ENCODE measurements at places on chromosomes 4 and X.

DNA sequence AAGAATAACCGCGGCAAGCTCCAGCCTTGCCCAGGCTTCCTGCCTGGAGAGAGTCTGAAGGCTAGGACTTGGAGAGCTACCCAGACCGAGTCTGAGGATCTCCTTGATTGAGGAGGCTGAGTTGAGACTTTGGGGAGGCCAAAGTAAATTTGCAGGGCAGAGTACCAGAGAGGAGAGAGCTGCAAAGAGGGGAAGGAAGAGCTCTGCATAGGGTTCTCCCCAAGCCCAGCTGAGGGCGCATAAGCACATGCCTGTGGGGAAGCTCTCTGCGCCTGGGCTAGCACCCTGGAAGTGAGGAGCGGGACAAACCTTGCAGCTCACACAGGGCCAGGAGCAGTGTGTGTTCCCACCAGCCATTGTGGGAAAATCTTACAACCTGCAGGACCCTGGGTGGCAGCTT lies 56.1 kb downstream of the FAM193A start:
- DNase-seq: no peak

DNA sequence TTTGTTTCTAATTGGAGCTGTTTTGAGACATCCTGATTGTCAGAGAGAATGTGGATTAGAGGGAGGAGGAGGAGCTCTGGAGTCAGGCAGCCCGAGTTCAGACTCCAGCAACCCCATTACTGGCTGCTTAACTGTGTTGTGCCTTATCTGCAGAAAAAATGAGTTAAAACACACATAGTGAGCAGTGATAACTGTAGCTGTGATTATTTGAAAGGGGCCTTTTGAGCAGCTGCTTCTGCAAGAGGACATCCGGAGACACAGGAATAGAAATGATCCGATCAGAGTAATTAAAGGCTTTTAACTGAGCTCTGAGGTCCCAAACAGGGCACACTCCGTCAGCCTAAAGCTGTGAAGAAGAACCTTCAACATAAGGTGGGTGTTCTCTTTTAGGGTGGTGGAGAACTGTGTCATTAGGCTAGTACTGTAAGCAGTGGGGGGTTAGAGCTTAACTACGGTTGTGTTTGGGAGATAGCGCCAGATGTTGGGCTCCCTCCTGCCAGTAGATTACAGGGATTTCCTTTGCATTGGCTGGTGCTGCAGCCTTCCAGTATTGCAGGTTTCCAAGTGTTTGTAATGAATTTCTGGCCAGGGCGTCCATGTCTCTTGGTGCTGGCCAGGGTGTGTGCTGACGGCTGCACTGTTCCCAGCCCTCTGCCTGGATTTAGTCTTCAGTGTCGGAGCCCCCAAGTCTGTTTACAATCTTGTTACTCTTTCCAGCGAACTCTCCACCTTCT lies 24.3 kb downstream of the ADD1 start:
- DNase-seq: no peak

DNA sequence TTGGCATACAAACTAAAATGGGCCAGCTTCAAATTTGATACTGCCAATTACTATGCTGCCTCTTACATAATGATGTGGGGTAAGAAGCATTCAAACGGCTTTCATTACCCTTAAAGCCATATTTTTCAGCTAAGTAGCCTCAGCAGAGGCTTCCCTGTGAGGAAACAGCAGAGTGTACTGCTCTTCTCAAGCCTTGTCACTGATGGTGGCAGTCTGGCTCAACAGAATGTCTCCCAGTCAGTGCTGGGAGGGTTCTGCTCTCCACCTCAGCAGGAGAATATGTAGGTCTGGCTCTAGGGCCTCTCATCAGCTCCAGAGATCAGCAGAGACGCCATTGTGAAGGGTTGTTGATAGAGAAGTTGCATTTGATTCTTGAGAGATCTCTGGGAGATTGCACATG lies 44.6 kb upstream of the MBNL3 start:
- no peak for DNase-seq

DNA sequence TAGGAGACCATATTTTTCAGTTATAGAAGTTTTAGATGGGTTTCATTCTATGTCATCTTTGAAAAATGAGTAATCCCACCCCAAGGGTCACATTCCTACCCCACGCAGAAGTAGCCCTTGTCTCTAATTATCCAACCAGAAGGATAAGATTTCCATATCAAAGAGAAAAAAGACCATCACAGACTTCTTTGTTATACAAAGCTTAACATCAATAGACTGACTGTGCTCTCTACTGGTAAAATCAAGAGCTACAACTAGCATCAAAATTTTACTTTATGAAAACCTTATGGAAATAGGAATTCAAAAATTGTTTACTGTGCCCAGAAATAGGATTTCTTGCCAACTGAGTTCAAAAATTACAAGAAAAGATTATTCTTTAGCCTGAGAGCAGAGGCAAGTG lies 24.9 kb downstream of the TNMD start:
- DNase-seq: no peak

DNA sequence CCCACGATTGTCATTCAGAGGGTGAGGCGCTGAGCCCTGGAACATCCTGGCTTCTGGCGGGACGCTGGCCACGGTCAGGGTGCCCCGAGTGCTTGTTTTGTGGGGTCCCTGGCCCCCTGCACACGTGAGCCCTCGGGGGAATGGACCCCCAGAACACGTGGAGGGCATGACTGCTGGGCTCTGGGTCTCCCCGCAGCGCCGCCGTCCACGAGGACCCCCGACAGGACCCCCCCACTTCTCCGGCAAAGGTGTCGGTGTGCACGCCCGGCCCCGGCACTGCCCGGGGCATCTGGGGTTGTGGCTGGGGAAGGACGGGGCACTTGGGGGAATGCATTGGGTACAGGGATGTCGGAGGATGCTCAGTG lies 13.9 kb upstream of the GTPBP6 start:
- no peak for DNase-seq

- DNase-seq: no peak
These were observed 188.0 kb downstream of the SLC4A4 start for GRCh38 chr4:71526637-71527406.

DNA sequence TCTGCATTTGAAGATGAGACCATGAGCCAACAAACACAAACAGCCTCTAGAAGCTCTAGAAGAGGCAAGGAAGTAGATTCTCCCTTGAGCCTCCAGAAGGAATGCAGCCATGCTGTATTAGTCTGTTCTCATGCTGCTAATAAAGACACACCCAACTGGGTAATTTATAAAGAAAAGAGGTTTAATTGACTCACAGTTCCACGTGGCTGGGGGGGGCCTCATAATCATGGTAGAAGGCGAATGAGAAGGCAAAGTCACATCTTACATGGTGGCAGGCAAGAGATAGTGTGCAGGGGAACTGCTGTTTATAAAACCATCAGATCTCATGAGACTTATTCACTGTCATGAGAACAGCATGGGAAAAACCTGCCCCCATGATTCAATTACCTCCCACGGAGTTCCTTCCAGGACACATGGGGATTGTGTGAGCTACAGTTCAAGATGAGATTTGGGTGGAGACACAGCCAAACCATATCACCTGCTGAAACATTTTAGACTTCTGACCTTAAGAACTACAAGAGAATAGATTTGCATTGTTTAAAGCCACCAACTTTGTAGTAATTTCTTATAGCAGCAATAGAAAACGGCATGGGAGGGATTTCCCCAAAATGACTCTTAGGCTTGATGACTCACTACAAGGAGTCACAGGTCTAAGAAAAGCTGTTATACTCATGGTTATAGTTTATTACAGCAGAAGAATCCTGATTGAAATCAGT lies 284.4 kb upstream of the SFRP2 start:
- DNase-seq: no peak
